Psoas muscle (tissue), 8 donors: ENCODE measurements at places on chromosomes 6 and 20. TPM values are rescaled to one million over a fixed set of nuclear protein-coding genes. Genes with fewer than 3 reads are reported as not detected.

The FUCA2 gene
- total RNA-seq = 8.7 TPM

The TNXB gene
- total RNA-seq = 14.5 TPM

DNA sequence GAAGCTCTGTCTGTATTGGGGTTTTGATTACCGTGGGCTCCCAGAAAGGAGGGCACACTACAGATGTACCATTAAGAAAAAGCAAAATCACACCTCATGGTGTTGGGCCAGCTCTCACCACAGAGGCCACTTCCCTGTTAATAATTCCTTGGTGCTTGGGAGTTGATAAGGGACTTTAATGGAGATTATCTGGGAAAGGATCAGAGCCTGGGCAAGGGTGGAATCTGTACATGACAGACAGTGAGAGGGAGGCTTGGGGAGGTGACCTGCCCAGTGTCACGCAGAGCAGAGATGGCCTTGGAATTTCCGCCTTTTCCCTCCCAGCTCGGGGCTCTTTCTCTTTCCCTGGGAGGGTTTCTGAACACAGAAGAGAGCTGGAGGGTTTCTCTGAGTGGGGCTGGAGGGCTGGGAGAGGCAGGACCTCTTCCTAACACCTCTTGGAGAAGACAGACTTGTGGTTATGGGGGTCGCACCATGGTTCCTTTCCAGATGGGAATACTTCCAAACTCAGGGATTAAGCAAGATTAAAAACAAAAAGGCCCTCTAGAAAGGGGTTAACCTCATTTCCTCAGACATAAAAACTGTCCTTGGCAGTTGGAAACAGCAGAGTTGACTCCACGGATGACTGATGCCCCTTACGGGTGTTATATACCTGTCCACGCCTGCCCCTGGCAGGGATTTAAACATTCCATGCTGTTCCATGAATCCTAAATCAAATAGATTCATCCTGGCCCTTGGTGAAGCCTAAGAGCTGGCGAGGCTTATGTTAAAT lies 16.8 kb upstream of the KCNK16 start:
- H3K27me3 ChIP-seq = peaks cover 10% of the 10 kb centered on the region
- no peaks in the 10 kb centered on the region for H3K4me1 ChIP-seq
- DNase-seq = no peak
- H3K27ac ChIP-seq = no peak overlapping the region
- no peaks in the 10 kb centered on the region for H3K36me3 ChIP-seq

DNA sequence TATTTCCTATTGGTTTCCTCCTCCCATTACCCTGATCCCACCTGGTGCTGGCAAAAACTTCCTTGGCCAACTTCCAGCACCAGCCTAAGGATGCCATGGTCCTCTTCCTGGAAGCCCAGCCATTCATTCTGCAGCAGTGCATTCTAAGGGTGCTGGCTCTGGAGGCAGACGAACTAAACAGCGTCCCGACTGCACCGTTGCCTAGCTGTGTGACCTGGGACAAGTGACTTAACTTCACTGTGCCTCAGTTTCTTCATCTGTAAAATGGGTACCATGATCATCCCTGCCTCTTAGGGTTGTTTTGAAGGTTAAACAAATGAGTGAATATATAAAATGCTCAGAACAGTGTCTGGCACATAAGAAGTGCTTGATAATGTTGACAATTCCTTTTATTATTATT lies 120.9 kb upstream of the ZNF217 start:
- H3K27me3 ChIP-seq = no peaks in the 10 kb centered on the region
- H3K36me3 ChIP-seq = no peaks in the 10 kb centered on the region
- H3K27ac ChIP-seq = no peak overlapping the region

GRCh38 chr6:1761477-1761877 lies 151.8 kb downstream of the FOXC1 start:
- H3K36me3 ChIP-seq = no peaks in the 10 kb centered on the region
- no peaks in the 10 kb centered on the region for H3K4me1 ChIP-seq
- DNase-seq = no peak
